ENCODE measurements at places on chromosomes 4 and X.

DNA sequence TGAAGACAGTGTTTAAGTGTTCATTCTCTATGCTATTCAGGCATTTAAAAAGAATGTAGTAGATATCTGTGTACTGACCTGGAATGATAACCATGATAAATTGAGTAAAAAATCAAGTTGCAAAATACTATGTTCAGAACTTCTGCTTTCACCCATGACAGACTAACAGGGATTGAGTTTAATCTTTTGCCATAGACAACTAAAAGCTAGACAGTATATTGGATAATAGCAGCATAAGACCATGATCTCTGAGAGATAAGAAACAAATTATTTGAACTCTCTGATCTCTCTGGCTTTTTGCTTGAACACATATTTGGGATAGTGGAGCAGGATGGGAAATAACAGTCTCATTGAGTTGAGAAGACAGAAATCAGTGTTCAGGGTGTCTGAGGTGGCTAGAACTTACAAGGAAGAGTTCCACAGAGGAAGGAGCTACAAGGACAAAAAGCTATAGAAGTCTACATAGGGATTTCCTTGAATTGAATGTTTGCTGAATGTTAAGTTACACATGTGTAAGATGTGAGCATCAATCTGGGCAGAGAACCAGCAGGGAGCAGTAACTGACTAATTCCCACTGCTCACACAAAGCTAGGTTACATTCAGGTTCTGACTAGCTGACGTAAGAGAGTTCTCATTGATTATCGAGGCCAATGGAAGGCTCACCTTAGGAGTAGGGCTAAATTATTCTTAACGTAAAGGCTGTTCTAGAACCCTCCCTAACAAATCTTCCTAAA lies 60.4 kb downstream of the SLC30A9 start:
- DNase-seq: no peak

GRCh38 chr4:30776921-30777415 lies 56.8 kb downstream of the PCDH7 start:
- DNase-seq: no peak

DNA sequence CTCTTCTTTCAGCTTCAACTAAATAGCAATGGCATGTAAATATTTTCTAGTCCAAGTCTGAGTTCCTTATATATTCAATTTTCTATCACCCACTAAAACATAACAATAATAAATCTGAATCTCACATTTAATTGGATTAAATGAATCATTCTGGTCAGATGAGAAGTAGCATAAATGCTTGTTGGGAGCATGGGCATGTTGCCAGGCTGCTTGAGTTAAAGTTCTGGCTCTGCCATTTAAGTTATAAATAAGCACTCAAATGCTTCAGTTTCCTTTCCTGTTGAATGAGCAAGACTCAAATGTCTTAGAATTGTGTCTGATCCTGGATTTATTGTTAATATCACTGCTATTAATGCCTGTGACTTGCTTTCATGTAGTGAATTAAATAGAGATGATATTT lies 496.3 kb downstream of the STPG2 start:
- peak; percentile 18 for DNase-seq

DNA sequence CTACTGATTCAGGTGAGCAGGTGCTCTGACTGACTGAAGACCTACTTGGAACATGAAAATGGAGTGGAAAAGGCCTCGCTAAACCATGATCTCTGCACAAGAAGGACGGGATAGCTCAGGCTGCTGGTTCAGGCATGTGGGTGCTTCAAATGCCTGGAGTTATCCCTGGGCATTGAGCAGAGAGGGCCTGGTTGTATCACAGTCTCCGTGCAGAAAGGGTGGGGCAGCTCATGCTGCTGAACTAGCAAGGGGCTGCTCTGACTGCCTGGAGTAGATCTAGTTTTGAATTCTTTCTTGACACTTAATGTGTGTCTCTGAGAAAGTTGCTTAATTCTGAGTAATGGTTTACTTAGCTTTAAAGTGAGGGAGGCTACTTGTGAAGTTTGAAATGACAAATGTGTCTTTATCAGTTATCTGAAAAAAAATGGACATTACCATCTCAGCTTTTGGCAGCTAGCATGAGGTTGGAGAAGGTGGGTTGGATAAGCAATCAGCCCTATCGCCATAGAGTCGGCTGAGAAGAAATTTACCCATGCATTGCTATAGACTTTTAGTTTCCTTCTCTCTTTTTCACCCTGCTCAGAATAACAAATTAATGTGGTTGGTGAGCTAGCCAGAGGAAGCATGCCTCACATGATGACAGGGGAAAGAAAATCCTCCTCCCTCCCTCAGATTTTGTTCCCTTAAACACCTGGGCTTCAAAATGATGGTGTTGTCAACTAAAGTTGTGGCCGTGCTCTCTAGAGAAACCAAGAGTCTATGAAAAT lies 832.4 kb downstream of the STIM2 start:
- no peak for DNase-seq

- no peak for DNase-seq
These were observed 8.2 kb upstream of the CD99L2 start for GRCh38 chrX:150906694-150907093.

DNA sequence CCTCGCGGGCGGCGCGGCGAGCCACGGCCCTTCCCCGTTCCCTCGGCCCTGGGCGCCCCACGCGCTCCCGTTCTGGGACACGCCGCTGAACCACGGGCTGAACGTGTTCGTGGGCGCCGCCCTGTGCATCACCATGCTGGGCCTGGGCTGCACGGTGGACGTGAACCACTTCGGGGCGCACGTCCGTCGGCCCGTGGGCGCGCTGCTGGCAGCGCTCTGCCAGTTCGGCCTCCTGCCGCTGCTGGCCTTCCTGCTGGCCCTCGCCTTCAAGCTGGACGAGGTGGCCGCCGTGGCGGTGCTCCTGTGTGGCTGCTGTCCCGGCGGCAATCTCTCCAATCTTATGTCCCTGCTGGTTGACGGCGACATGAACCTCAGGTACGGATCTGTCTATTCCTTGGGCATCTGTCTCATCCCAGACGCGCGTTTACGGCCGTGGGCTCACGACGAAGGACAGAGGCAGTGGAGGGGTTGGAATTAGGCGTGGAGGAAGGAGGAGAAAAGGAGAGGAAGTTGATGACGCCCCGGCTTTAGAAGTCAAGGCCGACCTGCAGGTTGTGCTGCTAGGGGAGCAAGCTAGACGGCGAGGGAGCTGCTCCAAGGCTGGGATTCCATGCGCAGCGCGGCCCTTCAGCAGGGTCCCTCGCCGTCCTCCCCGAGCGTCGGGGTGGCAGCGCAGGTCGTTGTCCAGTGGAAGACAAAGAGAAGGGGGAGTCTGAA lies 792 bp downstream of the SLC10A4 start:
- no peak for DNase-seq

DNA sequence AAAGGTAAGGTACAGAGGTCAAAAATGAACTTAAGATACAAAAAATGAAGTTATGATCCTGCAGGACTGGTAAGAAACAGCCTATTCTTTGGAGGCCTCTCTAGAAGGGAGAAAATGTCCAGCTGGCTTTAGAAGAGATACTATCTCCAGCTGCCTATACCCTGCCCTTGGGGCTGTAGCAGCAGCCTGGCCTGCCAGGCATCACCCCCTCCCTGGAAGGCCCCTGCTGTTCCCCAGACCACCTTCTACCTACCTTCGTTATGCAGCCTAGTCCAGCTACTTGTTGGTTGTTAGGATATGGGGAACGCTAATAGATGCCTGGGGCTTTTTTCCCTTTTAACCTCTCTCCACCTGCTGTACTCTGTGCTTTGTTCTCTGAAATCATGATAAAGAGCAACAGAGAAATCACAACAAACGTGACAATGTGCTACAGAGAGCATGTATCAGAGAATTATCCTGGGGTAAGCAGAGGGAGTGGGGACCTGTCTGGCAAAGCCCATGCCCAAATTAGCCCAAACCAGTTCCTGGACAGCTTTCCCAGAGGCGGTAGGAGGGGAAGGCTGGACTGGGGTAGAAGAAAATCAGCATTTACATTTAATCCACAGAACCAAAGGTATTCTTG lies 34.5 kb downstream of the FRMD7 start:
- DNase-seq: no peak

- no peak for DNase-seq
These were observed 22.9 kb downstream of the KCTD8 start for GRCh38 chr4:44425614-44426208.

- peak; percentile 5 for DNase-seq
These were observed 29.3 kb upstream of the FAM47C start for GRCh38 chrX:36978886-36979285.

GRCh38 chrX:149495573-149496071 lies 9.5 kb downstream of the IDS start:
- DNase-seq: no peak

DNA sequence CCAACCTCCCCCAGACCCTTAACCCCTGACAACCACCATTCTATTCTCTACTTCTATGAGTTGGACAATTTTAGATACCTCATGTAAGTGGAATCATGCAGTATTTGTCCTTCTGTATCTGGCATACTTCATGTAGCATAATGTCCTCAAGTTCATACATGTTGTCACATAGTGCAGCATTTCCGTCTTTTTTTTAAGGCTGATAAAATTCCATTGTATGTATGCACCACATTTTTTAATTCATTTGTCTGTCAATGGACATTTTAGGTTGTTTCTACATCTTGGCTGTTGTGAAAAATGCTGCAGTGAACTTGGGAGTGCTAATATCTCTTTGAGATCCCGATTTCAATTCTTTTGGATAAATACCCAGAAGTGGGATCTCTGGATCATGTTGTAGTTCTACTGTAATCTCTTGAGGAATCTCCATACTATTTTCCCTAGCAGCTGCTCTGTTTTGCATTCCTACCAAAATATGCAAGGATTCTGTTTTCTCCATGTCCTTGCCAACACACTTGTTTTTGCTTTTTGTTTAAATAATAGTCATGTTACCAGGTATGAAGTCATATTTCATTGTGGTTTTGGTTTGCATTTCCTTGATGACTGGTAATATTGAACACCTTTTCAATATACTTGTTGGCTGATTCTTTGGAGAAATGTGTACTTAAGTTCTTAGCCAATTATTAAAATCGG lies 48.8 kb upstream of the ADAD1 start:
- no peak for DNase-seq

Data from amniotic stem cell (primary cell).